ENCODE measurements at places on chromosomes 7 and 10.

GRCh38 chr10:45640941-45641340 is 31.6 kb downstream of the ZFAND4 start:
- no peak for DNase-seq

GRCh38 chr10:80537086-80537735 is 491 bp upstream of the SH2D4B start:
- DNase-seq = no peak

DNA sequence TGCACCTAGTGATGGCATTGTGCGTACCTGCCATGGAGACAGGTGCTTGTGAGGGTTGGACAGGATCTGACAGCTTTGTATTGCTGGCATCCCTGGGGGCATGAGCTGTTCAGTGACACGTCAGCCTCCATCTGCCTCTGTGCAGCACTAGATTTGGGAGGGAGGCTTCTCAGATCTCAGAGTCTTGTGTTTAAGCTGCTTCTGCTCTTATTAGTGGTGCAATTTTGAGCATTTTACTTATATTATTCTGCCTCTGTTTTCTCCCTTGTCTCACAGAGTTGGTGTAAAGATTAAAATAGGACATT is 5.1 kb downstream of the ARHGAP22 start:
- DNase-seq = peak; percentile 16

DNA sequence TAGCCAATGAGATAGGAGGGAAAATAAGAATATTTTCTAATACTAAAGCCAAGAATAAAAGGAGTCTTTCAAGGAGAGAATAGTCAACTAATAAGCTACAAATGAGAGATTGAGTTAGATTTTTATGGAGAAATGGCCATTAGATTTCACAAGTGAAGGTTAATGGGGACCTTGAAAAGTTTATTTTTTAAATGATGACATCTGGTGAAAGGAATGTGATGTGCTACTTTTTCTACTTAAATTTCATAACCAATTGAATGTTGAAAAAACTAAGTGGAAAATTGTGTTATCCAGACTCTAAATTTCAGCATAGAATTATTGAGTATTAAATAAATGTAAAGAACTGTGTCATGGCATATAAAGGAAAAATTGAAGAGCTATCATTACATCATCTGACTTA is 125.7 kb downstream of the TSPAN12 start:
- peak; percentile 4 for DNase-seq

DNA sequence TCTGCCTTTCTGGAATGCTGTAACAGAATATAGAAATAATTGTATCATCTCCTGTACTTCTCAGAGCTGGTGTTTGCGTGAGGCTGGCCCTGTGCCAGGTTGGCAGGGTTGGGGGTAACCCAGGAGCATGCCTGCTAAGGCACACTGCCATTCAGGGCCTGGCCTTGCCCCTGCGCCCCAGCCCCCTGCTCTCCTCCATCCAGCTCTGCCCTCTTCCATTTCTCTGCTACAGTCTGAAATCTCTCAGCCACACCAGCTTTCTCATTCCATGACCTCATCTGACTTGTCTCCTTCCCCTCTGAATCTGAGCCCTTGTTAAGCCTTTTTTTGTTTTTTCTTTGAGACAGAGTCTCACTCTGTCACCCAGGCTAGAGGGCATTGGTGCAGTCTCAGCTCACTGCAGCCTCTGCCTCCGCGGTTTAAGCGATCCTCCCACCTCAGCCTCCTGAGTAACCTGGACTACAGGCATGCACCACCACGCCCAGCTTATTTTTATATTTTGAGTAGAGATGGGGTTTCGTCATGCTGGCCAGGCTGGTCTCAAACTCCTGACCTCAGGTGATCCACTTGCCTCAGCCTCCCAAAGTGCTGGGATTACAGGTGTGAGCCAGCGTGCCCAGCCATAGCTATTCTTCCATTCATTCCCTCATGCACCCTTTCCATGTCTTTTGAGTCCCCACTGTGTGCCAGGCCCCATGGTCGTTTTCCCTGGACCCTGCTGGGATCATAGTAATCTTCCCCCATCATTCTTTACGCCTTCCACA is 206.8 kb downstream of the CUX1 start:
- DNase-seq = no peak

GRCh38 chr7:89072081-89072480 is 276.5 kb upstream of the TEX47 start:
- DNase-seq = peak; percentile 12

DNA sequence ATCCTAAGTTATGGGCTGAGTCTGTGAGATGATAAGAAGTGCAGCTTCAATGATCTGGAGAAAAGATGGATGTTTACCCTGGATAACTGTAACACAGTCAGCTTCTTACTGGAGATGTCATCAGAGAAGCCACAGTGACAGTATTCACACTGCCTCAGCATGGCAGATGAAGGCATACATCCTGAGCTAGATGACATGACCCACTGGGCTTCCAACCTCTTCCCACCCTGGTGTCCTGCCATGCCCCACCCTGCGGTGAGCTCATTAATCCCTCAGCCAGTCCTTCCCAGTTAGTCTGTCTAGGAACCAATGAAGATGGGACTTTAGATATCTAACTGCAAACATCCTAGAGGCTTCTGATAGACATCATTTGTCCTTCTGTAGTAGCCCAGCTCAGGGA is 213.8 kb downstream of the TAX1BP1 start:
- no peak for DNase-seq

DNA sequence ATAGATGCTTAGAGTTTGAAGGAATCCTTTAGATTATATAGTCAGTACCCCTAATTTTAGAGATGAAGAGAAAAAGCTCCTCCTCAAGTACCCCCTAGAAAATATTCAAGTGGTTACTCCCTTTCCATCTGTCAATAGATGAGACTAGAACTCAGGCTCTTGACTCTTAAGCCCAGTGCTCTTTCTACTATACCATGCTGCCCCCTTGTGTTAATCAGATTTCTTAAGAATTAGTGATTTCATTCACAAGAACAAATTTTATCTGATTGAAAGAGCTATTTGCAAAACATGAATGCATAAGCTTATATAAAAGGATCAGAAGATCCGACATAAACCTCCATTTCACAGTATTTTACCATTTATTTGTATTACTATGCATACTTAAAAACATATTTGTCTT is 179.3 kb downstream of the TFEC start:
- peak; percentile 57 for DNase-seq

- DNase-seq = no peak
Observed at GRCh38 chr7:140592964-140593671, 47.5 kb downstream of the DENND2A start.

DNA sequence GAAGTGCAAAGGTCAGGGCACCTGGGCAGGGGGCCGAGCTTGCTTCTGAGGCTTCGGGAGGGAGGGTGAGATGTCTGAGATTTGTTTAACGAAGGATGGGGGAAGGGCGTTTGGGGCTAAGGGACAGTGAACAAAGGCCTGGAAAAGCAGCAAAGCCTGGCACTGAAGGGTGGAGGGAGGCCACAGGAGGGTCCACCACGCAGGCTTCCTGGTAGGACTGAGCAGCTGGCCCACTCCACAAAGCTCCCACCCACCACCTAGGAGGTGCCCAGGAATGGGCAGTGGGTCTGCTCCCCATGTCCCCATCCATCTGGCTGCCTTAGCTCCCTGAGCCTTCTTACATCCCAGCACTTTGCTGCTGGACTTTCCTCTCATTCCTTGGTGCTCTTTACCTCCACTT is 39.4 kb upstream of the CXCL12 start:
- DNase-seq = no peak

GRCh38 chr7:45220846-45221618 is 63.4 kb downstream of the RAMP3 start:
- DNase-seq = no peak

- DNase-seq = no peak
Observed at GRCh38 chr7:138848056-138848980, 50.3 kb upstream of the ATP6V0A4 start.

DNA sequence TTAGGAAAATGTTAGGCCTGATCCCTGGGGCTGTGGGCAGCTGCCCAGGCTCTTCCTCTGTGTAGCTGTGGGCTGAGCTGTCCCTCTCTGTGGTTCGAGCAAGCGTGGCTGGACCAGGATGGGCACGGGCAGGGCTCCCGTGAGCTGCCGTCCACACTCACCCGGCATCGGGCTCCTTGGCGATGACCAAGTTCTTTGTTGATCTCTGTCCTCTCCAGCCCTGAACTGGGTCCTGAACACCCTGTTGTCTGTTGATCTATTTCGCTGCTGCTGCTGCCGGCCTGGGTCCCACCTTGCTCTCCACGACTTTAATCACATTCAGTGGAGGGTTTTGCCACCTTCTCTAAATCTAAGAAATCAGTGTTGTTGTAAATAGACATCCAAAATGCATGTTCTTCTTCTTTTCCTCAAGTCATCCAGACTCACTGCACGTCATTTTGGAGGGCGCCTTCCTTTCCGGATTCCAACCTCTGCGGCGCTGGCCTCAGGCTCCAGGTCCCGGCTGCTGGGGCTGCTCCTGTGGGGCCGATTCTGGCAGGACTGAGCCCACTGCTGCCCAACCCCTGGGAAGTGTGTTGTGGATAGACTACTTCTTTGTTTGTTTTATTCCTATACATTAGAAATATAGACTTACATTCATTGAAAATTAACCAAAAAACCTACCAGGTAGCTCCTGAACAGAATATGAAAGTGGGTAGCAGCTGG is 100.6 kb downstream of the DYNC2I1 start:
- no peak for DNase-seq

DNA sequence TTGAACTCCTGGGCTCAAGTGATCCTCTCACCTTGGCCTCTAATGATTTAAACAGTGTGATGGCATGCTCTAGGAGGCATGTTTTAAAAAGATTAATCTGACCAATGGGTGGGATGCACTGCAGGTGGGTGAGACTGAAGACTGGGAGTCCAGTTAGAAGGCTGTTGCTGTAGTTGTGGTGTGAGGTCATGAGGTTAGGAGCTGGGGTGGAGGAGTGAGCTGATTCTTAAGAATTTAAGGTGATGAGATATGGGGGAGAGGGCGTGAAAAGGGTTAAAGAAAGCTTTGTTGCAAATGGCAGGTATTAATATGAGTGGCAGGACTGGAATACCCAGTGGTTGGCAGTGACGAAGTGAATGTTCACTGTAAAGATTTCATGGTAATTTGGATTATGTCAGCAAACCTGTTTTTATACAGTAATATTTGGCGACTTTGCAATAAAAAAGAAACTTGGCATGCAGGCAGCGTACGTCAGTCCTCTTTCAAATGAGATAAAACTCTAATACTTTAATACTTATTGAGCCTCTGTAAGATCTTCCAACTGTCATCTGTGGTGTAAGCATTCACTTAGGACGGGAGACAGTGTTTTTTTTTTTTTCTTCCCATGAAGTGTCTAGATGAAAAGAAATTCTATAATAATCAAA is 72.8 kb upstream of the MTPN start:
- DNase-seq = no peak

- peak; percentile 95 for DNase-seq
Observed at GRCh38 chr7:99121496-99122021, 22.3 kb downstream of the SMURF1 start.

DNA sequence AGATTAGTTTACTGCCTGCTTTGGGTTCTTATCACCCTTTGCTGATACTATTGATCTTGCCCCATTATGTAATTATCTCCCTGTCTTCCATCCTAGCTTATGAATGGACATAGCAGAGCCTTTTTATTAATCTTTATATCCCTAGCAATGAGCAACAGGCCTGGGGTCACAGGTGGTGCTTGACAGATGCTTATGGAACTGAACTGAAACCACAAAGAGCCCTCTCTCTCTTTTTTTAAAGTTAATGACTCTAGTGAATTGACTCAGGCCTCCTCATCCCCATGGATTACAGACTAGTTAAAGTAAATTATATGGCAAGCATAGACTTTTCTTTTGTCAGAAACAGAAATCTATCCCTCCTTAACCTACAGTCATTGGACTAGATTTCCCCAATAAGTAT is 265.2 kb downstream of the PHTF2 start:
- no peak for DNase-seq

- no peak for DNase-seq
Observed at GRCh38 chr10:77318739-77319138, 318.9 kb downstream of the KCNMA1 start.

DNA sequence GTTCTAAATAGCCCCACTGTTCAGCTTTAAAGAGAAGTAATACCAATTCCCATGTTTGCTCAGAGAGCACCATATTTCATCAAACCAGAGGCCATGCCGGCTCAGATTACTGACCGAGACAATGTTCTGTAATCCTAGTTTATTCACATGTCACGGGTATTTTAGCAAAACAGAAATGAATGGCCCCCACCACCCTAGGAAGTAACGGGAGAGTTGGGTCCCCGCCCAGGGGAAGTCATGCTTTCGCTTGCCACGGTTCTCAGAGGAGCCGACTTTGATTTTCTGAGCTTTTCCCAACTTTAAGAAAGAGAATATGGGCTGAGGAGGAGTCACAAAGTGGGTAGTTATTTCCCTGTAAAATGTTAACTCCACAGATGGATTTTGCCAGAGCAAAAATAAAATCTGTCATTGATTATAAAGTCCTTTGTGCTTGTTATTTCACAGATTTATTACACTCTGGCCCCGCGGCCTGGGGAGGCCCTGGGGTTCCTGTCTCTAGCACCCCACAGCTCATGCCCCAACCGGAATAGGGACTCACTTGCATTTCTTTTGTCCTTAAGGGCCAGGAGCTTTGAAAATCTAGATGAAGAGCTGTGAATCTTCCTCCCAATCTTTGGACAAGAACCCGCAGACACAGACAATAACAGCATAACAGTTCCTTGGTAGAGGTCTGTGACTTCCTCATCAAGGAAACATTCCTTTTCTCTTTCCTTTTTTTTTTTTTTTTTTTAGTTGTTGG is 3.7 kb upstream of the GDF10 start:
- DNase-seq = no peak

DNA sequence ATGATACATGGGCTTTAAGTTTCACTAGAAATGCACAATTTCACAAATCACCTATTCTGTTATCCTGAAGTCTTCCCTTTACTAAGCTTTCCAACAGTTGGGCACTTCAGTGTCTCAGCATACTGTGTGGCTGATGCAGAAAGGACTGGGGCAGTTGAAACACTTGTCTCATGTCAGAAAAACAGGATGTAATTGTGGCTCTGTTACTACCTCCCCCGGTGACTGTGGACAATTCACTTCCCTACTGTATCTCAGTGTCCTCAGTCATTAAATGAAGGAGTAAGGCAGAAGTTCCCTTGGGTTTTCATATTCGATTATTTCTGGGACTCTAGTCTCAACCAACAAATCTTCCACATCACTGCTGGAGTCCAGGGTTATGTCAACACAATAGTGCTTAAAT is 17.9 kb downstream of the ANKRD22 start:
- DNase-seq = no peak

GRCh38 chr10:58544135-58544534 is 31.5 kb downstream of the BICC1 start:
- DNase-seq = no peak

GRCh38 chr7:148159331-148159730 is 431.2 kb upstream of the C7orf33 start:
- no peak for DNase-seq

DNA sequence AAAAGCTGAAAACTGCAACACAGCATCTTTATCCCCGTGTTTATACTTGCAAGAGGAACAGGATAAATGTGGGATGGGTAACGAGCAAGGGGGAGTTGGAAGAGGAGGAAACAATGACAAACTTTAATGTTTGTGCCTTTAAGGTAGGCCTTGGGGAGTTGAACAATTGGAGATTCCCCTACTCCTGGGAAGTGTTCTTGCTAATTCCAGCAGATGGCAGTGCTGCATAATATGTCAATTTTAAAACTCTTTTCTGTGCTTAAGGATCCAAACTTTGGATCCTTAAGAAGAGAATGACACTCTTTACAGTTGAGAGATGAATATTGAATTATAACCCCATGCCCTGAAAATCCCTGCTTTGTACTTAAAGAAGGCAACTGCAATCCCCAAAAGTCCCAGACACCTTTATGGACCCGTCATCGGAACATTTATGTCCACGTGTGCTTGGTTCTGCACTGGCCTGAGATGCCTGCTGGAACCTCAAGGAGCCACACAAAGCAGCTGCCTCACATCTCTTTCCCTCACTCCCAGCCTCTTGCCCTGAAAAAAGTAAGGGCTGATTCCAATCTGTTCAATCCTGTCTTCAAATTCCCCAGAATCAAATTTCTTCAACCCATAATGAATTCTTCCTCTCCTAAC is 12.0 kb downstream of the IFIT5 start:
- DNase-seq = peak; percentile 68

All from fibroblast of skin of back (primary cell).